Forelimb muscle (tissue), 1 donor: ENCODE measurements at places on chromosomes 2 and 18. TPM values are rescaled to one million over a fixed set of nuclear protein-coding genes. Genes with fewer than 3 reads are reported as not detected.

- DNase-seq, result no peak
Observed at GRCh38 chr18:59086522-59086921, 53.2 kb upstream of the SEC11C start.

- no peak for DNase-seq
Observed at GRCh38 chr18:69674292-69674877, 273.3 kb downstream of the CD226 start.

GRCh38 chr2:119049968-119050704 lies 108.1 kb downstream of the MARCO start:
- DNase-seq, result no peak

The IGFBP5 gene
- 468 TPM for polyA plus RNA-seq

The CAMKMT gene
- 4.8 TPM for polyA plus RNA-seq
